Fibroblast of mammary gland (primary cell): ENCODE measurements at places on chromosomes 1 and 21.
A peak's percentile ranks its signal among the peaks of the same experiment; 100 is the strongest.

DNA sequence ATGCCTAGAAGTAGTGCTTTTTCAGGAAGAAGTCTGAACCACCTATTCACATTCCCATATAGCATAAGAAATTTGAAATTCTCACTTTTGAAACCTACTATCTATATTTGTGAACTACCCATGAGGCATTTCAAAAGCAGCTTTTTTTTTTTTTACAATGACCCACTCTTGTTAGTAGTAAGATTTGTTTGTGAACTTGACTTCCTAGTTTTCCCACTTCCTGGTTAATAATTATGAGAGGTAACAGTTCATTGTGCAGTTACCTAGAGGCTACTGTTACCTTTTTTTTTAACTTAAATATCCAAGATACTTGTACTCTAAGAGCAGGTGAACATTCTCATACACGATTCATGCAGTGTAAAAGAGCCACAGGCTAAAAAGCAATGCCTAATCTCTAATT is 371.7 kb upstream of the ADGRL2 start:
- no peak for DNase-seq

- peak; percentile 64 for DNase-seq
Observed at GRCh38 chr1:150622303-150622975, 7.0 kb downstream of the ENSA start.

DNA sequence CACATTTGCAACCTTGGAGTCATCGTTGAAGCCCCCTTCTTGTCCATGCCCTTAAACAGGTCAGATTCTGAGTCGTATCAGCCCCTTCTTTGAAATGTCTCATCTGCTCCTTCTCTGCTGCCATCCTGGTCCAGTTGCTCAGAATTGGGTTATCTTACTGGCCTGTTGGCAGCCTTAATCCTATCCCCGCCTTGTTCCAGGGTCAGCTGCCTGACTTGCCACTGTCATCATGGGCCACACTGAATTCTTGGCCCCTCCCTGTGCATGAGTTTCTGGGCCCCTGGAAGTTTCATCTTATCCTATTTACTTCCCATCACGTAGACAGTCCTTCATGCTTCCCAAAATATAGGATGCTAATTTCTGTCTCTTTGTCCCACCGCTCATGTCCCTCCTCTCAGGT is 23.7 kb downstream of the IRF2BP2 start:
- no peak for DNase-seq

- DNase-seq = peak; percentile 47
Observed at GRCh38 chr1:2237773-2238172, 9.7 kb downstream of the SKI start.

- DNase-seq = no peak
Observed at GRCh38 chr1:212433577-212434462, 1.1 kb downstream of the NENF start.

GRCh38 chr1:25427696-25428095 is 3.0 kb upstream of the MACO1 start:
- DNase-seq = peak; percentile 32

GRCh38 chr1:10679496-10680220 is 116.8 kb downstream of the CASZ1 start:
- peak; percentile 26 for DNase-seq

- DNase-seq = no peak
Observed at GRCh38 chr1:211381481-211382181, 55.0 kb downstream of the TRAF5 start.

DNA sequence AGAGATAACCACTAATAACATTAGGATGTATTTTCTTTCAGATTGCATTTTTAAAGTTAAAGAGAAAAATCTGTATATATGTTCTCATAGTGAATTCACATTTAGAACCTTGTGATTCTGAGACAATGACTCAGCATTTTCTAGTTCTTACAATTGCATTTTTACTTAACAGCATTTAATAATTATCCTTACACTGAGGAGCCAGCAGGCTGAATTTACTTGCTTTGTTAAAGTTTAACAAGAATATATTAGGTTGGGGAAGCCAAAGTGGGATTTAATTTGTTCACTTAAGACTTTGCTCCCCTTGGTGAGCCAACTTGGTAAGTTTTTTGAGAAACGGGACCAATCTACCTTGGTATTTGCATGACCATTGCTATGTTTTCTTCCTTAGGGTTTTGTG is 4.5 kb downstream of the PATJ start:
- peak; percentile 37 for DNase-seq

DNA sequence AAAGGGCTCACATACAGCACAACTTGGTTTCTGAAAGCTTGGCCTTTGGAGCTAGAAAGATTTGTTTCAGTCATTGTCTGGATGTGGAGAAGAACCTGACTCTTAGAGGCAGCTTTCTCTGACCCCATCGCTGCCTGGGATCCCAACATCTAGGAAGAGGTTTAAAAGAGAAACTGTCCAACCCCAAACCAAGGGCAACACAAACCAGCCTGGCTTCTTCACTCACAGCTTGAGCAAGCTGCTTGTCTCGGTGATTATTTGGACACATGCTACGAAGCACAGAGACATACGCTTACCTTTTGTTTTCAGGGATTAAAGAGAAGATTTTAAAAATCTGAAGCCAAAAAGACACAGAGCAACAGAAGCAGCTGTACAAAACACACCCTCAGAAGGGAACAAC is 109.8 kb downstream of the ETS2 start:
- no peak for DNase-seq

DNA sequence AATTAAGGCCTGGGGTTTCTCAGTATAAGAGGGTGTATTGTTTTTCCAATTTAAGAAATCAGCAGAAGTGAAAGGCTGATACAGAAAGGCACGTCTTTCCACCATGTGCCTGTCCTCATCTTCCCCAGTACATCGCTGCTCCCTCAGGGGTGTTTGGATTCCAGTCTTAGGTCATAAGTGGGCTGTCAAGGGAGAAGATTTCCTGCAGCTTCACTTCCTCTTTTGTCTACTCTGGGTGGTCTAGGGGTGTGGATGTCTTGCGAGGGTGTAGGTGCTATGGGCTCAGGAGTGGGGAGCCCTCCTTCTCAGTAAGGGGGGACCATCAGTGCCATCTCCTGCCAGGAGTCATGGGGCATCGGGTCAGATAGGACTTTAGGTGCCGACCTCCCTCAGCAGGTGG is 999.8 kb upstream of the NCAM2 start:
- no peak for DNase-seq

DNA sequence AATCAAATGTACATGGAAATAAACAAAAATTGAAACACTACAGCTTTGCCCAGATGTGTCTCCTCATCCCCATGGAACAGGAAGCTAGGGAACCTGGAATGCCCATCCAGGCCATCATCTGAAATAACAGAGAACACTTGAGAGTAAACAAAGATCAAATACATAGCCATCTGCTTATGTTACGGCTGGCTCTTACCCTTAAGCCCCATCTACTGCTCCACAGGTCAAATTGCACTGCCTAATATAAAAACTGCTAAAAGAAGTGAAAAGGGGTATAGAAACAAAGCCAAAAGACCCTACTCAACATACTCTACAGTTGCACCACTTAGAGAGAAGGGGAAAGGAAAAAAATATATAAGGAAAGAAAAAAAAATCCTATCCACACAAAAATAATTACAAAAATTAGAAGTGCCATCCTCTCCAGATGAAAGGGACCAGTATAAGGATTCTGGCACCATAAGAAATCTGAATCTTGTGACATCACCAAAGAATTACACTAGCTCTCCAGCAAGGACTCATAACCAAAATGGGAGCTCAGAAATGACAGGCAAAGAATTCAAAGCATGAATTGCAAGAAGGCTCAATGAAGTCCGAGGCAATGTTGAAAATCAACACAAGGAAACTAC is 26.9 kb downstream of the OR6Y1 start:
- peak; percentile 48 for DNase-seq

DNA sequence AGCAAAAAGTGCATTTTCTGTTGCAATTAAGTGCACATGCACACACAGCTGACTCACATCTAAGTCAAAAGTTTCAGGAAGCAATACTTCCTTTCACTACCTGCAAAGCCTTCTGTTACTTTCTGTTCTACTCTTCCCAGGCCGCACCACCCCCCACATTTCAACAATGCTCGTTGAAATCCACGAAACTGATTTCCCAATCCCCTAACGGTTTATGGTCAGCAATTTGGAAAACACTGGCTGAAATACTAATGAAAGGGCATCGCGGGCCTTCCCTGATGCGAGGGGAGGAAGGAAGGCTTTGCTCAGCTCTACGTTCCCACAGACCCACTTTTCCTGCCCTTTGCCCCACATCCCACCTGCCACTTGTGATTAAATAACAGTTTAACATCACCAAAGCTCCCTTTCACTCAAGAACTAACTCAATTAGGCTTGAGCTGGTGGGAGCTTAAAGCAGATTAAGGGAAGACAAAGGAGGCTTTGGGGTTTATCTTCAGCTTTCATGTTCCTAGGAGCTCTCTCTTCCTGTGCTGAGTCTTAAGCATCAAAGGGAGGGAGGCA is 243.2 kb upstream of the RAB4A start:
- DNase-seq = peak; percentile 82

- no peak for DNase-seq
Observed at GRCh38 chr1:43337588-43337987, at the start of gene MPL. Gene MPL, plus strand, starts transcription at chr1:43337818. Its CDS starts 31 bp downstream, at chr1:43337849.

- no peak for DNase-seq
Observed at GRCh38 chr1:32178380-32179192, 889 bp upstream of the TXLNA start.

- no peak for DNase-seq
Observed at GRCh38 chr1:19507516-19507915, 22.2 kb upstream of the CAPZB start.

DNA sequence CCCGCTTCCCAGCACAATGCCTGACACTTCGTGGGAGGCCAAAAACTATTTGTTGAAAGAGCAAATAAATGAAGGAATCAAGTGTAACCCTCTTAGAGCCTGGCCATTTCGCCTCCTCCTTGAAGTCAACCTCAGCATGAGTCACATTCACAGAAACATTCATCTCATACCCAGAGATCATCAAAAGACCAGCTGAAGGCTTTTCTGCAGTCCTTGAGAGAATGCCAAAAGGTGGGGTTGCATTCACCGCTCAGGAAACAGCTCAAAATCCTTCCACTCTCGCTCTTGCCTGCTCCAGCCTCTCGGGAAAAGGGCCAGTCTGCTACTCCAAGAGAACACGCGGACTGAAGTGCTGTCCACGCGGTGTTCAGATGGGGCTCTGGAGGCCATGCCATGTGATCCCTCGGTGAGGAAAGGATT is 90.0 kb downstream of the VWA5B1 start:
- DNase-seq = peak; percentile 96

DNA sequence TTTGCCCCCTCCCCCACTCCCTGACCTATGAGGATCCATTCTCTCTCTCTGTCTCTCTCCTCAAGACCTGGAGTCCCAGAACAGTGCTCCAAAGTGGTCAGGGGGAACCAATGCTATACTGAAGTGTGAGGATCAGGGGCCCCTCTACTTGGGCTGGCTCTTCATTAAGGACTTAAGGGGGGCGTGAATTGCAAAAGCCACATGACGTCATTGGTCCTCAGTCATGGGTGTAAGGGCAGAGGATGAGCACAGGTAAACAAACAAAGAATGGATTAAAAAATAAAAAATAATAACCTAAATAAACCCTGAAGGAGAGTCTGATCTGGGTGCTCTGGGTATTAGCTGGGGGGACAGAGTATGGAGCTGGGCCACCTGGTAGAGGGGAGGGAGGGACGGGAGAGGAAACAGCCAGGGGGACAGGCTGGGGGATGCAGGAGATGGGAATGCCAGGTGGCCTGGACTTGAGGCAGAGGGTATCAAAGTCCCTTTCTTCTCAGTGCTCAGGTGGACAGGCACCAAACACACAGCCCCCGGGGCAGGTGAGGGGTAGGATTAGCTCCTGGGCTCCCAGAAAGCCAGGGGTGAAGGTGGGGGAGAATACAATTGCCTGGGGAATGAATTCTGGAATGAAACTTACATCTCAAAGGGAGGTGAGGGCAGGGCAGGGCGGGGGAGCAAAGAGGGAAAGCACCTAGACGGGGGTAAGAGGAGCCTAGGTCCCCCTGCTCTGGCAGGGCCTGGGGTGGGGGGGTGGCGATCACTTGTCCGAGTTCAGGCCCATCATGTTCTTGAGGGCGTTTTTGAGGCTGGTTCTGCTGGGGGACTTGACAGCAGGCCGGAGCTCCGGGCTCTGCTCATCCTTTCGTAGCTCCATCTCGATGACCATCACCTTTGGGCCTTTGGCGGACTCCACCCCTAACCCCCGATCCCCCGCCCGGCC is 4.6 kb downstream of the MPZ start:
- no peak for DNase-seq

DNA sequence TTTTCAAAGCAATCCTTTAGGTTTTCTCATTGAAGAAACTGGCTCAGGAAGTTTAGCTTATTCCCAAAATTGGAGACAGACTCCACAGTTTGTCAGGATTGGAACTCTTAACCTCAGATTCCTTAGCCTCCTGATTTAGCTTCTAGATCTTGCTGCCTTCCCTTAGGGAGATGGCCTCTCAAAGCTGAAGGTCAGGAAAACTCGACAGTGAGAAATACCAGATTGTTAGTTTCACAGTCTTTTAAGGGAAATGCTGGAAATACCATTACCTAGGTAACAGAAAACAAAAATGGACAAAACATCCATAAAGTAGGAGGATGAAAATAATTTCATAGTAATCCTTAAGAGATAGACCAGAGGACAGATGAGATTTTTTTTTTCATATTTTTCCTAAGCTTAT is 7.8 kb downstream of the RASAL2 start:
- peak; percentile 68 for DNase-seq

- DNase-seq = no peak
Observed at GRCh38 chr21:31255036-31255435, 89.0 kb downstream of the TIAM1 start.

DNA sequence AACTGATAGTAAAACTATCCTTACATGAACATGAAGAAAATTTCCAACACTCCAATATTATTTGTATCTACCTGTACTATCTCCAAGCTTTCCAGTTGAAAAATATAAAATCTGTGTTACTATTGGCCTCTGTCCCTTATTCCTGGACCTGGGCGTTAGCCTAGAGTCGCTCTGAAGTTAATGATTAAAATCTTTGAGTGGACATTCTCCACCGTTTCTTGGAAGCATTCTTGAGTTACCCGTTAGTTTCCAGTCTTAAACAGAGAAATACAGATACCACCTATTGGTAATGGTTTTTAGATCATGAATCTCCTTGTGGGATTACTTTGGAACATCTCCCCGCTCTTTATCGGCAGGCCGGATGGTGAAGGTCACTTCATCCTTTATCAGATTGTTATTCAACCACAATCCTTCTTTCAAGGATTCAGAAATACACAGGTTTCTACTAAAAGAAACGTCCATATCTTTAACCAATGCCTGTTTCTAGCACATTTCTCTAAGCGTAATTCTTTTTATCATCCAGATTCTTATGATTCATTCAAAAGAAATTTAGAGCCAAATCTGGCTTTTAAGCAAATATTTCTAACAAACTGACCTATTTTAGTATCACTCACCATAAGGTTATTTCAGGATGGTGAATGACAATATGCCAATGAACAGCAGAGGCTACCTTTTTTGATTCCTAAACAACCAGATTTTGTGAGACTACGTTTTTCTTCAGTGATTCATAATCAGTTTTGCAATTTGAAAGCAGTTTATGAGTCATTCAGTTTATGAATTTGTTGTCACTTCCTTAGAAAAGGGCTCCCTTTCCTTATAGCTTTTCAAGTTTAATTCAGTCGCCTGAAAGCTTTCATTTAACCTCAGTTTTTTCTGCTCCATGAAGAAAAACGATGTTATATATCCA is 70.2 kb upstream of the ERRFI1 start:
- DNase-seq = peak; percentile 90

GRCh38 chr1:39574646-39575045 is 1.9 kb downstream of the PABPC4 start:
- peak; percentile 26 for DNase-seq

- DNase-seq = peak; percentile 63
Observed at GRCh38 chr1:10575616-10576015, 100.9 kb downstream of the PEX14 start.

GRCh38 chr1:75423136-75423535 is 187.8 kb downstream of the SLC44A5 start:
- no peak for DNase-seq
